Stomach (tissue), 19 donors: ENCODE measurements at places on chromosomes 4 and X. TPM values are rescaled to one million over a fixed set of nuclear protein-coding genes. Genes with fewer than 3 reads are reported as not detected.

Gene PDE5A
- 6.2 TPM for polyA plus RNA-seq

Gene DGAT2L6
- polyA plus RNA-seq = not detected

Gene SLC16A2
- 2.3 TPM for polyA plus RNA-seq

Gene WAS
- polyA plus RNA-seq = 6.2 TPM

Gene ANAPC10
- polyA plus RNA-seq = 14.5 TPM

Gene CXCL6
- polyA plus RNA-seq = 4.7 TPM

Gene HS6ST2
- 0.31 TPM for polyA plus RNA-seq

Gene PCDH11X
- polyA plus RNA-seq = not detected

Gene C4orf50
- polyA plus RNA-seq = not detected

Gene ZC4H2
- polyA plus RNA-seq = 5.3 TPM

Gene ATP11C
- polyA plus RNA-seq = 5.1 TPM

Gene CSAG3
- not detected for polyA plus RNA-seq

Gene ATRX
- polyA plus RNA-seq = 10.4 TPM

Gene HSFX3
- not detected for polyA plus RNA-seq

Gene F8A2
- polyA plus RNA-seq = not detected

Gene SMARCAD1
- polyA plus RNA-seq = 5.8 TPM

Gene IRAK1
- 59.1 TPM for polyA plus RNA-seq
